Anterior cingulate cortex (tissue), 58 donors: ENCODE measurements at places on chromosomes 7 and 10.

DNA sequence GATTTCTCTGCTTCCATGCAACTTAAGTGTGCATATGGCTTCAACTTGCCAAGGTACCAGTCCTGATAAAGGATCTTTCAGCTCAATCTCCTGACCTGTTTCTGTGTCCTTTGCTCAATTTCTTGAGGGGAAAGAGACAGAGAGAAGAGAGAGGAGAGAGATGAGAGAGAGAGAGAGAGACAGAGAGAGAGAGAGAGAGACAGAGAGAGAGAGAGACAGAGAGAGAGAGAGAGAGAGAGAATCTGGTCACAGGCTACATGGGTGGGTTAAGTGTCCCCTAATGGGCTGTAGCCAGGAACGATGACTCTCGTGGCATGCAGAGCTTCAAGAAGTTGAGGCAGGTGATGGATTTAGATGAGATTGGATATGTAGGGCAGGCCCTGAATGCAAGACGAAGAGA, 335.2 kb upstream of the PRKCQ start:
- no peak for DNase-seq

DNA sequence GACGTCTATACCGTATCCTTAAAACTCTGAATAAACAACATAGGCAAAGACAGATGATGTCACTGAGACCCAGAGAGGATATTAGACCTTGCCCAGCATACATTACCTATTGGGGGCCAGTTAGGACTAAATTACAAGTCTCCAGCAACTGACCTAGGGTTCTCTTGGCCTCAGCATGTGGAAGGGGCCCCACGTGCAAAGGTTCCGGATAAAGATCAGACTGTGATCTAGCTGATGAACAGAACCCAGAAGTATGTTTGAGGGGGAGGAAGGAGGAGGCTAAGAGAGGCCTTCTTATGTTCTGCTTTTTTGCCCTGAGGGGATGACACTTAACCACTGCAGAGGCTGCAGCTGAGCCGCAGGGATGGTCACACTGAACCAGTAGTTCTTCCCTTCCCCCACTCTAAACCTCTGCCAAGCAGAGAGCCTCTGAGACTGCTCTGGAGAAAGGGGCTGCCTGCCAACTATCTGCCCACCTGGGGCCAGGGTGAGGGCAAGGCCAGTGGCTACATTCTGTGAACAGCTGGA, 24.0 kb upstream of the KMT2C start:
- no peak for DNase-seq

- no peak for DNase-seq
These were observed 34.1 kb upstream of the PITRM1 start for GRCh38 chr10:3206511-3207157.

DNA sequence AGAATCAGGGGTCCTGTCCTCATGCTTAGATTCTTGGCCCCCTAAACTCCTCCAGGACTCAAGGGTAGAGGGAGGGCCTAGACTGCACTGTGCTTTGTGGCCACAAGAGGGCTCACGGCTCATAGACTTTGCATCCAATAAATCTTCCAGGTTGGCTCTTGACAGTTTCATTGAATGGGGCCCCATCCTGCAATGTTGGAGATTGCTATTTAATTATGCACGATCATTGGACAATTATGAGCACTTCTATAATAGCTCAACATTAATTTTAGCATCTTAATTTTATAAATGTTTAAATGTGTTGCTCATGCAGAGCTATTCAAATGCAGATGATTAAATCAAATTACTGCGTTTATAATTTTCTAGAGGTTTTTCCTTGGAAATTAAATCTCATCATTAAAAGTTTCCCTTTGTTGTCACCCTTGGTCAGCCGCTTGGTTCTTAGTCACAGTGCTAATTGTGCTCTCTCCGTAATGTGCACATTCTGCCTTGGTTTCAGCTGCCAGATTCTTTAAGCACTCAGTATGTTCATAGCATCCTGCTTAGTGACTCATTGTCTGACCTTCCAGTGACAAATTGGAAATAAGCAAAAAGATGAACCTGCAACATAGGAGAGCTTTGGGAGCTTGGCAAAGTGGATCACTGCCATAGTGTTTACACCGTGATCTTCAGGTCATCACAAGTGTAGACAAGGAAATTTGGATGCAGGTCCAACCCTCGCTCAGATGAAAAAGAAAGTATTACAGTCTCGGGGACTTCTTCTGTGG, 33.4 kb upstream of the PLPP4 start:
- no peak for DNase-seq

DNA sequence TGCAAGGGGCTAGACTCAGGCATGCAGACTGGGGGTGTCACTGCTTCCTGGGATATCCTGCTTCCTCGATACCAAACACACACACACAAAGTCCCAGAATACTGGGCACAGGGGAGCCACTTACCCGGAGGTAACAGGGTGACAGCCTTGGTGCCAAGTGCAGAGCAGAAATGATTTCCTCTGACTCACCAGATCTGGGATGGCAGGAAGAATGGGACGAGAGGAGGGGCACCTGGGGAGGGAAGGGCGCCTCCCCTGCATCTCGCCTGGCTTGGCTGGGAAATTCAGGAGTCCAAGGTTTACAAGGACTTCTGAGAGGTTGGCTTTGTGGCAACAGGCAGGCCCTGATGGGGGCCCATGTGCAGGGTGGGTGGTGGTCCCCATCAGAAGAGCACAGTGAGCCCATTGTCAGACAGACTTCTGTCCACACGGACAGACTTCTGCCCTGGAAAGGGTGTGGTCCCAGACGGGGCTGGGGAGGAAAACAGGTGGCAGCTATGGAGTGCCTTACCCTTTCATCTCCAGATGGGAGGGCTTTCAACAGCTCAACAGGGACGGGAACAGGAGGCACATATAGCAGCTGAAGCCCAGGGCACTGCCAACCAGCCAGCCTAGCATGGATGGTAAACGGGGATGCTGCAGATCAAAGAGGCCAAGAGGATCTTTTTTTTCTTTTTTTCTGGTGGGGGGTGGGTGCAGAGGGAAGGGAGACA, 9.7 kb upstream of the CCL24 start:
- DNase-seq, result no peak

DNA sequence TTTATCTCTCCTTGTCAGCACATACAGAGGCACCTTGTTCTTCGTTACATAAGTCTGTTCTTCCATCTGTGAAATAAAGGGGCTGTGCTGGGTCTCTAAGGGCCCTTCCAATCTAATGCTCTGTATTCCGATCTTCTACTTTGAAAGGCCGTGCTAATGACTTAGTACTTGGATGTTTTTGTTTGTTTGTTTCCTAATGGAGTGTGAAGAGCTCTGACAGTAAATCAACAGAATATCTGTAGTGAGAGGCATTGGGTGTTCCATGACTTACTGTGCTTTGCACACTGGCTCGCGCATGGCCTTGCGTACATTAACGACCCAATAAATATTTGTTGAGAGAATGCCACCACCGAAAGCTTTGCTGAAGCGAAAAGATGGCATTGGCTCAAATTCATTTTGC, 162.1 kb downstream of the CHN2 start:
- no peak for DNase-seq

DNA sequence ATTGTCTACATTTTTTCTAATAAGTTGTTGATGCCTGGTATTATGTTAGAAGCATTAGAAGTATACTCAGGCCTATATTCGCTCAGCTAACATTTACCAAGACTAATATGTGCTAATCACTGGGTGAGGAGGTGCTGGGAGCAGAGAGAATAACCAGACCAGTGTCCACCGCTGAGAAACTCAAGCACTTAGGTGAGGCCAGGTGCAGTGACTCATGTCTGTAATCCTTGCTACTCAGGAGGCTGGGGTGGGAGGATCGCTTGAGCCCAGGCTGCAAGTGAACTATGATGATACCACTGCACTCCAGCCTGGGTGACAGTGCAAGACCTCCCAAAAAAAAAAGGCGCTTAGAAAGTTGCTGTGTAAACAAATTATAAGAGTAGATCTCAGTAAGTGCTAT, 182.2 kb upstream of the AOAH start:
- no peak for DNase-seq

DNA sequence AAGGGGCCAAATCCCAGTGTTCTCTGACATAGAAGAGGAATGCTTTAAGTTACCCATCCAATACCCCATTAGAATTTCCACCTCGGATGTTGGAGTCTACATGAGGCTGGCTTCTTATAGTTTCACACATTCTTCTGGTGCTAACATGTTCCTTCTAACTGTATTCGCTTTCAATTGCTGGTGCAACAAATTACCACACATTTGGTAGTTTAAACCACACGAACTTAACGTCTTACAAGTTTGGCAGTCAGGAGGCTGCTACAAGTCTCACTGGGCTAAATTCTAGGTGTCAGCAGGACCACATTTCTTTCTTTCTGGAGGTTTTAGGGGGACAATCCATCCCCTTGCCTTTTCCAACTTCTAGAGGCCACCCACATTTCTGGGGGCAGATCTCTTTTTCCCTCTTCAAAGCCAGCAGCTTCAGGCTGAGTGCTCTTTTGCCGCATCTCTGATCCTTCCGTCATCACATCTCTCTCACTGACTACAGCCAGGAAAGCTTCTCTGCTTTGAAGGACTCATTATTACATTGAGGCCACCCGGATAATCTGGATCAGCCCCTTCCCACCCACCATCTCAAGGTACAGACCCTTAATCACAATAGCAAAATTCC, 5.1 kb upstream of the MACC1 start:
- DNase-seq, result no peak

- DNase-seq, result no peak
These were observed 29.6 kb downstream of the DMBT1 start for GRCh38 chr10:122590153-122590552.

GRCh38 chr10:14382022-14382421, 51.3 kb upstream of the FRMD4A start:
- no peak for DNase-seq
